ENCODE measurements at places on chromosomes 4 and X.

GRCh38 chr4:105591573-105591972 lies 39.2 kb downstream of the ARHGEF38 start:
- DNase-seq, result no peak

DNA sequence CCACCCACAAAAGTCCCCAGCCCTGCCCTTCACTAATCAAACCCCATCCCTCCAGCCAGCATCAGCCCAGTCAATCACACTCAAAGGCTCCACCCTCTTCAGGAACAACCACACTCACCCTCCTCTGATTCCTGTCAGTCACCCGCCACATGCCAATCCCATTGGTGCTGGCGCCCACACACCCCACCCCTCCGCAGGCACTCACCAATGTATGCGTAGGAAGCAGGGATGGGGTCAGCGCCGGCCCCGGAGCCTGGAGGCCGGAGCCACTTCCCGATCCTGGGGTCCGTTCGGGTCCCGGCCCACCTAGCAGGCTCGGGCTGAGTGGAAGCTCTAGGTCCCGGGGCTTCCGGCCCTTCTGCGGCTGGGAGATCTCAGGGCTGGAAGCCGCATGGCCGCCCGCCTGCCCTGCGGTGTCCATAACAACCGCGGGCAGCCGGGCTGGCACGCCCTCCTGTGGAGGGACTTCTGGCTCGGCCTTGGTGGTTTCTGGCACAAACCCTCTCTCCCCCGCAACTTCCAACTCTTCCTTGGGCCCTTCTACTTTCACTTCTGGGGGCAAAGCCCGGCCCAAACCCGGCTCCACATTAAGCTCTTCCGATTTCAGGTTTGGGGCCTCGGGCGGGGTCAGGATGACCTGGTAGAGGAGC lies 7.9 kb upstream of the CFP start:
- DNase-seq, result peak; percentile 81

DNA sequence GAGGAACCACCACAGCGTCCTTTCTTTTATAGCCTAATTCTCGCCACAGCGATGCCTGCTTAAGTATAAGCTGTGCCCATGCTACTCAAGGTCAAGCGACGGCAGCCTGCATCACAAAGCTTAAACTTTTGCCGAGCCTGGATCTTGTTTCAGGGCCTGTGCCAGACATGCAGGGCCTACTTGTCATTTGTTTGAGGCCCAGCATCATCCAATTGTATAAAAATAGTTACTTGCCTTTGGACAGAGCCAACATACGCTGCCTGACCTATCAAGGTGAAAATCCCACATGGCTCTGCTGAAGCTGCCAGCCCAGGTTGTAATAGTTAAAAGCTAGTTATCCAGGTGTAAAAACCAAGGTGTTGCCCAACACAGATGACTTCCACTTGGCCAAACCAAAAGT lies 107.1 kb downstream of the TMEM131L start:
- DNase-seq, result no peak

GRCh38 chr4:98615991-98616390 lies 42.4 kb downstream of the TSPAN5 start:
- DNase-seq, result no peak

DNA sequence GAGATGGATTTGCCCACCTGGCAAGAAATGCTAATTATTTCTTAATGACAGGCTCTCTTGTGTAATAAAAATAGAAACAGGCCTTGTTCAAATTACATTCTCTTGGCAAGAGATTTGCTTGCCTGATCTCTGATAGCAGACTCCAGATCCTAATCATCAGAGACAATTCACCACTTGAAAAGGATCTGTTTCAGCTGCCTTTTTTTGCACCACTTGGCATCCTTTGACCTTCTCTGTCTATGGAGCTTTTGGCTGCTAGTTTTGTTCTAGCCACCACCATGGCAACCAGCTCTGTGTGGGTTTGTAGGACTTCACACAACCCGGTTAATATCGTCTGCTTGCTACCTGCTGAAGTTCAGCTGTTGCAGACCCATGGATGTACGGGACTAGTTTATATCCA lies 241.1 kb upstream of the TLL1 start:
- DNase-seq, result no peak

GRCh38 chr4:103032574-103032973 lies 13.1 kb upstream of the SLC9B1 start:
- DNase-seq, result peak; percentile 78

Data from hematopoietic multipotent progenitor cell treated with erythropoietin and hydrocortisone succinate and interleukin-3 and kit ligand, for 8 days (in vitro differentiated cells).